ENCODE measurements at places on chromosomes 12 and 14. TPM values are rescaled to one million over a fixed set of nuclear protein-coding genes. Genes with fewer than 3 reads are reported as not detected.

- DNase-seq, result peak; percentile 36
- peaks cover 26% of the 10 kb centered on the region for H3K4me1 ChIP-seq
- H3K27ac ChIP-seq, result no peak overlapping the region
- no peaks in the 10 kb centered on the region for H3K27me3 ChIP-seq
These were observed 43.4 kb downstream of the SMIM41 start for GRCh38 chr12:52122904-52123303.

DNA sequence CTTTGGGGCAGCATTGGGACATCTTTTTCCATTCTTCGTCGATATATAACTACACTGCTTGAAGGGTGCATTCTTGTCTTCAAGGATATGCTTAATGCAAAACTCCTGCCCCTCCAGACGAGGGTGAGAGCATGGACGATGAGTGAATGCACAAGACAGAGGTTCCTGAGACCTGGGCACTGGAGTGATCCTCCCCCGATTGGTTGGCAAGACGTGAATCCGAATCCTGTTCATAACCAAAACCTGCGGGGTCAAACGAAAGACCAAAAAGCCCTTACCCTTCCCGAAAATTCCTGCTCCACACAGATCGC lies 684 bp downstream of the KANSL2 start:
- H3K4me1 ChIP-seq, result peaks cover 42% of the 10 kb centered on the region
- H3K36me3 ChIP-seq, result peaks cover 26% of the 10 kb centered on the region
- DNase-seq, result no peak
- H3K4me3 ChIP-seq, result peak overlapping the region; percentile 98
- H3K27ac ChIP-seq, result peak overlapping the region; percentile 99

Gene OVCH1
- total RNA-seq, result 2.0 TPM

DNA sequence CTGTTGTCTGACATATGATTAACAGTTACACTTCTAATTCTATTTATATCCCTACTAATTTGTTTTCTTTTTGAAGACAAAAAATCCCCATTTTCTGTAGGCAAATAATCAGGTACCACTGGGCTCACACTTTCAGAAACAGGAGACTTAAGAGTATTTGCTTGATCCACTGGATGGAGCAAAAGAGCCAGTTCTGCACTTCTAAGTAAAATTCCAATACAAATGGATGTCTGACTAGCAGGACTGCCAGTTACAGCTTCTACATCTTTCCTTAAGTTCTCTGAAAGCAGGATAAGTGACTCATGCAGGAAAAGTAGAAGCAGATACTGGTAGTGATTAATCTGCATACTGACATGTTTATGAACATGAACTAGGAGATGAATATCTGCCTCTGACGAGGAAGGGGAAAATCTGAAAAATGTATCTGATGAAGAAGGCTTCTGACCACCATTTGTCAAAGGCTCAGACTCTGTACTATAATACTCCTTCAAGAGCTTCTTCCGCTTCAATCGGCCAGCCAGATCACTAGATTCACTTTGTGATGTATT lies 73.8 kb upstream of the ANKS1B start:
- DNase-seq, result no peak

- peaks cover 14% of the 10 kb centered on the region for H3K27me3 ChIP-seq
- no peak for DNase-seq
- no peak overlapping the region for H3K4me3 ChIP-seq
- no peak overlapping the region for H3K27ac ChIP-seq
- H3K36me3 ChIP-seq, result no peaks in the 10 kb centered on the region
These were observed 37.6 kb upstream of the SMOC1 start for GRCh38 chr14:69841656-69842055.

GRCh38 chr14:29216268-29217232 lies 450.0 kb downstream of the FOXG1 start:
- H3K27me3 ChIP-seq, result peaks cover 5% of the 10 kb centered on the region
- no peaks in the 10 kb centered on the region for H3K4me1 ChIP-seq
- no peak for DNase-seq
- H3K27ac ChIP-seq, result no peak overlapping the region

GRCh38 chr12:80776706-80777105 lies 60.0 kb downstream of the MYF5 start:
- no peak overlapping the region for H3K4me3 ChIP-seq
- H3K4me1 ChIP-seq, result peaks cover 9% of the 10 kb centered on the region
- no peak for DNase-seq
- H3K27ac ChIP-seq, result no peak overlapping the region

DNA sequence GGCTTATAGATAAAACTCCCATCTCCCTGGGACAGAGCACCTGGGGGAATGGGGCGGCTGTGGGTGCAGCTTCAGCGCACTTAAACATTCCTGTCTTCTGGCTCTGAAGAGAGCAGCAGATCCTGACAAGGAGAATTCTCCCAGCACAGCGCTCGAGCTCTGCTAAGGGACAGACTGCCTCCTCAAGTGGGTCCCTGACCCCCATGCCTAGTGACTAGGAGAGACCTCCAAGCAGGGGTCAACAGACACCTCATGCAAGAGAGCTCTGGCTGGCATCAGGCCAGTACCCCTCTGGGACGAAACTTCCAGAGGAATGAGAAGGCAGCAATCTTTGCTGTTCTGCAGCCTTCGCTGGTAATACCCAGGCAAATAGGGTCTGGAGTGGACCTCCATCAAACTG lies 28.1 kb upstream of the CD163L1 start:
- no peaks in the 10 kb centered on the region for H3K4me1 ChIP-seq
- no peak overlapping the region for H3K4me3 ChIP-seq
- H3K36me3 ChIP-seq, result no peaks in the 10 kb centered on the region
- no peaks in the 10 kb centered on the region for H3K27me3 ChIP-seq
- H3K27ac ChIP-seq, result no peak overlapping the region

- no peak for DNase-seq
- no peaks in the 10 kb centered on the region for H3K27me3 ChIP-seq
These were observed 19.3 kb downstream of the NFKBIA start for GRCh38 chr14:35385042-35385839.

Gene C12orf54
- not detected for total RNA-seq

DNA sequence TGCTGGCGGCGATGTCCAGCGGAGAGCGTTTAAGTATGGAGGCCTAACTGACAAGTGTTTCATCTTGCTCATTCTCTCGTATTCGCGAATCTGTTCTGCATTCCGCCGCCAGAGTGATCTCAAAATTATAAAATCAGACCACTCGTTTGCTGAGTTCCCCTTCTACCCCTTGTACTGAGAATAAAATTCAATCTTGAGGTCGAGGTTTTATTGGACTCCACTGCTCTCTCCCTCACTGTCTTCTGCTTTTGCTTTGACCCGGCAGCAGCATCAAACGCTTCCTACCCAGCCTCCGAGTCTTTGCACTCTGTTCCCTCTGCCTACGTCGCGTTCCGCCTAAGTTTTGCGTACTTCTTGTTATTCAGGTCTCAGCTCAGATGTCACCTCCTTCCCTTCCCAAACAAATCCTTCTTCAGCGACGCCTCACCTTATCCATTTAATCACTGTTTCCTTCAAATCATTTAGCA lies 462 bp downstream of the KNTC1 start:
- peaks cover 17% of the 10 kb centered on the region for H3K36me3 ChIP-seq
- DNase-seq, result no peak
- H3K27ac ChIP-seq, result peak overlapping the region; percentile 31
- H3K4me3 ChIP-seq, result peak overlapping the region; percentile 79
- peaks cover 31% of the 10 kb centered on the region for H3K4me1 ChIP-seq
- no peaks in the 10 kb centered on the region for H3K27me3 ChIP-seq

DNA sequence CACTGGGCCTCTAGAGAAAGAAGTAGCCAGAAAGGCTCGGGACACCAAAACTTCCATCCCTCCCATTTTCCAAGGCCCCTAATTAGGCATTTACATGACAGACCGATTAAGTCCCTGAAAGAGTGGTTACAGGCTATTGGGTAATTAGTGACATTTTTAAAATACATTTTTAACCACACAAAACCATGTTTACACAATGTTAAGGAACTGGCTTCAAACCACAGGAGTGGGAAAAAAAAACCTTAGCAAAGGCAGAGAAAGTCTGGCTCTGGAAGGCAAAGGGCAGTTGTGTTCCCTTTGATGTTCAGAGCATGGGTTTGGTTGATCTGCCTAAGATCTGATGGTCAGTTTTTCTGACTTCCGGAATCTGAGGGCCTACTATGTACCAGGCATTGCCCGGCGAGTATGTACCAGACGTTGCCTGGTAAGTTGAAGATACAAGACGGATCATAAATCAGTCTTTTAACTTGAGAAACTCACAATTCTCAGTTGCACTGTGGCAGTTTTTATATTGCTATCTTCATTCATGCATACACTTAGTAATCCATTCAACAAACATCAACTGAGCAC lies 576.5 kb downstream of the MED13L start:
- H3K36me3 ChIP-seq, result no peaks in the 10 kb centered on the region
- H3K4me3 ChIP-seq, result no peak overlapping the region
- DNase-seq, result no peak
- no peak overlapping the region for H3K27ac ChIP-seq
- H3K27me3 ChIP-seq, result no peaks in the 10 kb centered on the region

GRCh38 chr12:79886917-79887519 lies 47.9 kb downstream of the PPP1R12A start:
- no peaks in the 10 kb centered on the region for H3K27me3 ChIP-seq
- no peak for DNase-seq
- peaks cover 40% of the 10 kb centered on the region for H3K4me1 ChIP-seq
- H3K27ac ChIP-seq, result no peak overlapping the region
- no peak overlapping the region for H3K4me3 ChIP-seq

Gene ESPL1
- total RNA-seq, result 0.35 TPM

Gene IFI27
- 312 TPM for total RNA-seq

DNA sequence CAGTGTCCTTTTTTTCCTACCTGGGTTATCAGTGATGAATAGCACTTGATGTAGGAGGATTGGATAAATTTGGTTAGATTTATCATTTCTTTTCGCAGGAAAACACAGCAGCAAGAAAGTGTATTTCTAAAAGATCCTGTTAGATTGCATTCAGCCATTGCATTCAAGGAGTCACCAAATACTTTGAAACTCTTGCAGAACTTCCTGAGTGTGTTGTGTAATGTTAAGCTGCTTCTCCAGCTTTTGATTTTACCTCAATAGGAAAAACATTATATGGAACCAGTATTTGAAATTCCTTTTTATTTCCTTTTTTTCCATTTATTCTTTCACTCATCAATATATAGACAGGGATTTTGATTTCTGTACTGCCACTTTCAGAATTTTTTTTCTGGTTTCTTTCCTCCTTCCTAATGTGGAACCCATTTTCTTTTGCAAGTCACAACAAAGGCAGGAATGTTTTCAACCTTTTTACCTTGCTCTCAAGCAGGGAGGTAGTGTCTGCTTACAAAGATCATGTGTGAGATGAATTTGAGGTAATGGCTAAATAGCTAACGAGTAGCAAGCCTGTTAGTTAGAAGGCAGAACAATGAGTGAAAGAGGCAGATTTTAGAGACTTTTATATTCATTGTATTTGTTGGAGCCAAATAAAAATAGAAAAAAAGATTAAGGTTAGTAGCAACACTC lies 56.2 kb downstream of the PPHLN1 start:
- peaks cover 3% of the 10 kb centered on the region for H3K36me3 ChIP-seq
- peaks cover 14% of the 10 kb centered on the region for H3K4me1 ChIP-seq
- no peak overlapping the region for H3K4me3 ChIP-seq
- H3K27me3 ChIP-seq, result no peaks in the 10 kb centered on the region
- no peak overlapping the region for H3K27ac ChIP-seq

DNA sequence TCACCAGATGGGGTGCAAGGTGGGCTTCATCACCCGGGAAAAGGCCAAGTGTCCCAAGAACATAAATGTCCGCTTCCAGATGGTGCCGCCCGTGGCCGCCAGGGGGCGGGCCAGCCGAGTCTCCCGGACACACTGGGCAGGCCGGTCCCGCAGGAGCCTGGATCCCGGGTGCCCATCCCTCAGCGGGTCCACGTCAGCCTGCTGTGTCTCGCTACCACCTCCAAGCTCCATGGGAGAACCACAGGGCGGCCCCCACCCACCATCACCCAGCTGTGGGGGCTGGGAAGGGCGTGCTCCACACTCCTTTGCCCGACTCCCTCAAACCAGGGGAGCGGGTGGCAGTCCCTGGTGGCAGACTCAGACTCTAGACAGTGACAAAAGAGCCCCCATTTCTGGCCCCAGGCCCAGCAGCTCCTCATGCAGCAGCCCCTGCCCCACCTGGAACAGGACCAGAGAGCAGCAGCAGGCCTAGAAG lies 22.0 kb upstream of the NUDT14 start:
- H3K36me3 ChIP-seq, result no peaks in the 10 kb centered on the region
- peaks cover 40% of the 10 kb centered on the region for H3K4me1 ChIP-seq
- peak; percentile 90 for DNase-seq
- no peak overlapping the region for H3K27ac ChIP-seq
- H3K27me3 ChIP-seq, result peaks cover 17% of the 10 kb centered on the region

DNA sequence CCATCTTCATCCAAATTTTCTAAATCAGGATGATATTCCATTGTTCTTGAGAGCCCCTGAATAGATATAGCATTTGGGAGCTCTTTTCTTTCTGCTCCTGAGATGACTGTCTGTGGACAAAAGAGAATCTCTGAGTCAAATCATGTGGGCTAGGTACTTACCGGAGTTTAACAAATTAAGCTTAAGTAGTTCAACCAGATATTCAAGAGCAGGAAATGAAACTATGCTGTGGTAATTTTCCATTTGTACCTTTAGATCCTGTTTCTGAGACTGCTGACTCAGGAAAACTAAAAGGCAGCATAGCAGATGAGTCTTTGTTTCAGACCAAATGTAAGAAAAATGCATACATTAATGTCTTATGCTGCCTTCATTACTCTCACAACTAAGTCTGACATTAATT lies at the start of gene CLEC7A:
CLEC7A (minus strand) TSS at position 158 of the 400 bp plus-strand sequence; CDS start at position 41, 117 bp downstream.
- H3K4me3 ChIP-seq, result peak within 1 kb of the TSS; percentile 39
- no peaks in the 10 kb centered on the region for H3K4me1 ChIP-seq
- H3K36me3 ChIP-seq, result no peaks in the 10 kb centered on the region
- peak within 1 kb of the TSS; percentile 51 for H3K27ac ChIP-seq
- DNase-seq, result no peak

- H3K4me3 ChIP-seq, result no peak overlapping the region
- no peaks in the 10 kb centered on the region for H3K27me3 ChIP-seq
- H3K36me3 ChIP-seq, result no peaks in the 10 kb centered on the region
- no peak overlapping the region for H3K27ac ChIP-seq
- peaks cover 4% of the 10 kb centered on the region for H3K4me1 ChIP-seq
These were observed 202.6 kb downstream of the TMX1 start for GRCh38 chr14:51442513-51443175.

DNA sequence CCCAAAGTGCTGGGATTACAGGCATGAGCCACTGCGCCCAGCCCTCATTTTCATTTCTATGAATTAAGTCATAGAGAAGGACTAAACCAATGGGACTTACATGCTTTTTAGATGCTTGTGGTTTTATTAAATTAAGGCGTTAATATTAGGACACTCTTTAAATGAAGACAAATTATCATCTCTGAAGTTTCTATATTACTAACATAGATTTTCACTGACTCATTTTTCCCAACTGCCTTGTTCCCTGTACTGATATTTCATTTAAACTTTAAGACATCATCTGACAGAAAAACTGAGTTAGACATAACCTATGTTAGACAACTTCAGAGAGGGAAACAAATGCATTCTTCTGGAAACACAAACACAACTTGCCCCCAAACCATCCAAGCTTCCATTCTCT lies 99.8 kb downstream of the BTG1 start:
- no peaks in the 10 kb centered on the region for H3K36me3 ChIP-seq
- no peaks in the 10 kb centered on the region for H3K27me3 ChIP-seq
- H3K4me1 ChIP-seq, result no peaks in the 10 kb centered on the region
- no peak overlapping the region for H3K27ac ChIP-seq
- H3K4me3 ChIP-seq, result no peak overlapping the region

GRCh38 chr12:91327131-91327530 lies 144.5 kb upstream of the DCN start:
- peak overlapping the region; percentile 39 for H3K27ac ChIP-seq
- H3K4me3 ChIP-seq, result no peak overlapping the region
- H3K4me1 ChIP-seq, result no peaks in the 10 kb centered on the region

Gene P3H3
- 9.7 TPM for total RNA-seq

GRCh38 chr12:53326460-53327185 lies 5.2 kb upstream of the AAAS start:
- no peak overlapping the region for H3K4me3 ChIP-seq
- H3K36me3 ChIP-seq, result no peaks in the 10 kb centered on the region
- no peaks in the 10 kb centered on the region for H3K27me3 ChIP-seq
- H3K27ac ChIP-seq, result no peak overlapping the region

Measured in upper lobe of right lung (tissue), 1 donor.